ENCODE measurements at places on chromosomes 12 and 14. TPM values are rescaled to one million over a fixed set of nuclear protein-coding genes. Genes with fewer than 3 reads are reported as not detected.

SPTSSA gene
- 24.7 TPM for total RNA-seq

KLRF2 gene
- total RNA-seq, result not detected

DNA sequence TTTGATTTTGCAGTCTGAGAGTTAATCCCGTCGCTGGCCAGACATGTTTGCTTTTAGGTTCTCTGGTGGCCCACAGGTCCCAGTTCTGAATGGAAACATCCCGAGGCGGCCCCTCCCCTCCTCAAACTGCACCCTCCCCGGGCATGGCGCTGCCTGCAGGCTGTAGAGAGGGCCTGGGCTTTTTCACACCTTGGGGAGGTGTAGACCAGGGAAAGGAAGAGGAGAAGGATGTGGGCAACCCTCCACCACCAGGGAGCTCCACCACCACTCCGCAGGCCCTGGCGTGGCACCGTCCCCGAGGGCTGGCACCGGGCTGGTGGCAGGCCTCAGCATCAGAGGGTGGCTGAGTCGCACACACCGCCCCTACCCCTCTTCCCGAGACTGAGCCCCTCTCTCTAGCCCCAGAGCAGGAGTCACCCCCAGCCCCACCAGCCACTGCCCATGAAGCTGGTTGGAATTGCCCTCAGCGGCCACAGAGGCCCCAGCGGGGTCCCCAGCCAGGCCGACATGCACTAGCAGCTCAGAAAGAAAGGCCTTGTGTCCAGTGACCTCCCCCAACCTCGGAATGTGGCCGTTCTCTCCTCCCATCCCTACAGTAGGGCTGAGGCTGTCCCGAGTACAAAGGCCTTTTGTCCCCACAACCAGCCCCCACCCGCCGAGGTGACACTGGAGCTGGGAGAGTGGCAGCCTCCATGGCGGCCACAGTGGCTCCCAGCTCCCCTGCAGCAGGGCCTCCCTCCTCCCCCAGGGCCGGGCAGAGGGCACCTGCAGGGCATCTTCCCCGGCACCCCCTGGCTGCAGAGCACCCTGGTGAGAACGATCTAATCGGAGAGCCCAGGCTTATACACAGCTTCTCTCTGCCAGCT is 23.5 kb upstream of the INF2 start:
- DNase-seq, result peak; percentile 76

- no peak for DNase-seq
These were observed at the start of gene C3AR1 for GRCh38 chr12:8065991-8066594. Gene C3AR1, minus strand, starts transcription at chr12:8066359. Its CDS starts 6,174 bp downstream, at chr12:8060185.

- peak; percentile 98 for DNase-seq
These were observed 19.4 kb downstream of the GPR132 start for GRCh38 chr14:105045710-105046326.

- no peak for DNase-seq
These were observed 163.0 kb downstream of the ATP23 start for GRCh38 chr12:58104351-58104755.

GRCh38 chr12:109304485-109304884 is 4.6 kb downstream of the FOXN4 start:
- DNase-seq, result no peak

DNA sequence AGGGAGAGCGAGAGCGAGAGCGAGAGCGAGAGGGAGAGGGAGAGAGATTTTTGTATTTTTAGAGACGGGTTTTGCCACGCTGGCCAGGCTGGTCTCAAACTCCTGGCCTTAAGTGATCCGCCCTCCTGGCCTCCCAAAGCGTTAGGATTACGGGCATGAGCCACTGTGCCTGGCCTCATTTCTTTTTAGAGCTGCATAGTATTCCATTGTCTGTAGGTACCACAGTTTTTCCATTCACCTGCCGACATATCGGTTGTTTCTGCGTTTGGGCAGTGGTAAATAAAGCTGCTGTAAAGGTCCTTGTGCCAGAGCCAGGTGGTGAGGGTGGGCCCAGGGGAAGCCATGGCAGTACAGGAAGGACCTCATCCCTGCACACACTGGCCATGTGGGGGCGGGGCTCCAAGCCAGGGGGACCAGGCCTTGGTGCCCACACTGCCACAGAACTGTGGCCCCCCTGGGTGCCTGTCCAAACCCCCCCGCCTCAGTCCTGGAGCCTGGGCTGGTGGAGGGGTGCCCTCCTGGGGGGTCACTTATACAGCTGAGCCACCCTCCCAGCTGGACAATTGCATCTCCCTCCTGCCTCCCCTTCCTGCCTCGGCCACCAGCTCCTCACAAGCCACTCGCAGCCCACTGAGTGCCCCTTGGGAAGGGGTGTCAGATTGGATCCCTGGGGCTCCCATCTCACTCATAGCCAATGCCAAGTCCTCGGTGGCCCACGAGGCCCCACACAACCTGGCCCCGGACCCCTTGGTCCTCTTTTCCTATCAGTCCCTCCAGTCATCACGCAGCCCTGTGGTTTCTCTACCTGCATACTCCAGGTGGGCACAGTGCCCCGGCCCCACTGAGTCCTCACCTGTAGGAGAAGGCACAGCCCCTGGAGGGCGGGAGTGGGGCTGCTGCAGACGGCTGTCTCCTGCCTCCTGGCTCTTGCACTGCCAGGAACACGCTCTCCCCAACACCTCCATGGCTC is 1.7 kb upstream of the PUS1 start:
- DNase-seq, result no peak

All from neural crest cell (in vitro differentiated cells).